Activated T-helper 9 cell treated with anti-CD3 and anti-CD28 coated beads, Interleukin-2, amount 50 U/mL, for 16 hours (primary cell): ENCODE measurements at places on chromosomes 12 and 14.

- no peak for DNase-seq
Observed at GRCh38 chr12:45232756-45233372, 17.0 kb downstream of the ANO6 start.

GRCh38 chr14:73762375-73762822 is 48.2 kb upstream of the PNMA1 start:
- no peak for DNase-seq

DNA sequence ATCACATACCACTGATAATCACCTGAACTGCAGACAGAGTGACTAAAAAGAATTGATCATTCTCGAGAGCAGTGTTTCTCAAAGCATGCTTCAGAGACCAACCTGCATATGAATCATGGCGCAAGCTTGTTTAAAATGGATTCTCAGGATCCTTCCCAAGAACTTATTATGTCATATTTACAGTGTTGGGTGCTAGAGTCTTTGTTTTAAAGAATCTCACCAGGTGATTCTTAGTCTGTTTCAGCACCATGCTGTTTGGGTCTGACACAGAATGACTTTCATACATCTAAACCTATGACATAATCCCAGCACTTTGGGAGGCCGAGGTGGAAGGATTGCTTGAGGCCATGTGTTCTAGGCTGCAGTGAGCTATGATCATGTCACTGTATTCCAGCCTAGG is 31.3 kb upstream of the SSPN start:
- DNase-seq = no peak

- DNase-seq = no peak
Observed at GRCh38 chr12:38555620-38556591, 239.3 kb downstream of the ALG10B start.

DNA sequence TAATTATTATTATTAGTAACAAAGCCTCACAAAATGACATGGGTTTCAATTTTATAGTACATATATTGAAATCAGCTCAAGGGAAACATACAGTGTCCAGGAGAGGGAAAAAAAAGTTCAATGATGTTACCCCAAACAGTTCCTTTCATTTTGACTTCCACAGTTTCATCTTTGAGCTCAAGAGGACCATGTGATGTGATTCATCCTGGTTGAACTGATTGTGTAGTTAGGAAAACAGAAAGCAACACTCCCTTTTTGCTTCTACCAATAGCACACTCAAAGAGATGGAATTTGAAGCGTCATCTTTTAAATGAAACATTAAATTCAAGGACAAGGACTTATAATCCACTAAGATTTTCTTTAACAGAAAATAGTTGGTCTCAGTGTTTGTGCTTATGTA is 461.0 kb downstream of the FOXG1 start:
- DNase-seq = no peak

- no peak for DNase-seq
Observed at GRCh38 chr14:104298458-104298857, 160.1 kb downstream of the KIF26A start.

DNA sequence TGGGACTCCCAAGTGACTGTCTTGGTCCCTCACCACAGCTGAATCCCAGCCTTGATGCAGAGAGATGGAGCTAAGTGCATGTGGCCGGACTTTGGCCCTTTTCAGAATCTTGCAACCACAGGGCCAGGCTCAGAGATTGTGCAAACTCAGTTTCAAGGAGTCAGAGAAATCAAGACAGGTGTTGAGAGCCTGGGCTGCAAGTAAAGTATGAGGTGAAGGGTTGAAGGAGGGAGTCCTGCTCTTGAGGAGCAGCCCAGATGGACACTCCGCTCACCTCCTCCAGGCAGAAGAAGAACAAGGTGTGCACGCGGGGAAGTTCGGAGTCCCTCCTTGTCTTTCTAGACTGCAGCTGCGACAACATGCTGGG is 6.3 kb upstream of the BMP4 start:
- no peak for DNase-seq

DNA sequence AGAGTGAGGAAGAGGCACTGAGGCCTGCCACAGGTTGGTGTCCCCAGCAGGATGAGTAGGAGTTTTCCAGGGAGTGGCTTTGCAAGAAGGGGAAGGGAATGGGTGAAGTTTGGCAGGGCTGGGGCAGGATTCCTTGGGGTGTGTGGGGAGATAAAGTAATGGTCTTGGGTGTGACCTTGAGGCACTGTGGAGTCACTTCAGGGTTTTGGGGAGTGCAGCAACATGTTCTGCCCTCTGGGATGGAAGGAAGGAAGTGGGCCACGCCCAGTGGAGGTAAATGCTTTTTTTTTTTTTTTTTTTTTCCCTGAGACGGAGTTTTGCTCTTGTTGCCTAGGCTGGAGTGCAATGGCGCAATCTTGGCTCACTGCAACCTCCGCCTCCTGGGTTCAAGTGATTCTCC is 108.9 kb downstream of the ADCK1 start:
- DNase-seq = no peak

- no peak for DNase-seq
Observed at GRCh38 chr12:21828136-21828775, 53.8 kb upstream of the KCNJ8 start.

GRCh38 chr12:55515696-55516095 is 23.5 kb downstream of the OR6C68 start:
- no peak for DNase-seq

- DNase-seq = peak; percentile 40
Observed at GRCh38 chr12:120713861-120714482, 3.7 kb downstream of the UNC119B start.

DNA sequence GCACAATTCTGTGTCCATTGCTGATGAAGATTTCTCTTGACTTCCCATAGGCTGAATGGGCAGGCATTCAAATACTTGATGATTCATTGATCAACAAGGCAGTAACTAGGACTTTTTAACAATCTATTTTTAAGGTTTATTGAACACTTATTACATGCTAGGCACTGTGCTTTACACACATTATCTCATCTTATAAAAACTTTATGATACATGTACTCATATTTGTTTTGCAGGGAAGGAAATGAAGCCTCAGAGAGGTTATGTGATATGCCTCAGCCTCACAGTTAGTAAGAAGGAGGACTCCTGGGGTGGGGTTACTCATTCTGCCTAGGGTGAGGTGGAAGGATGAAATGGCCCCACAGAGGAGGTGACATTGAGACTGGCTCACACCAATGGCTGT is 12.9 kb upstream of the EMP1 start:
- DNase-seq = no peak

GRCh38 chr14:101823511-101824120 is 62.1 kb downstream of the PPP2R5C start:
- DNase-seq = peak; percentile 72

DNA sequence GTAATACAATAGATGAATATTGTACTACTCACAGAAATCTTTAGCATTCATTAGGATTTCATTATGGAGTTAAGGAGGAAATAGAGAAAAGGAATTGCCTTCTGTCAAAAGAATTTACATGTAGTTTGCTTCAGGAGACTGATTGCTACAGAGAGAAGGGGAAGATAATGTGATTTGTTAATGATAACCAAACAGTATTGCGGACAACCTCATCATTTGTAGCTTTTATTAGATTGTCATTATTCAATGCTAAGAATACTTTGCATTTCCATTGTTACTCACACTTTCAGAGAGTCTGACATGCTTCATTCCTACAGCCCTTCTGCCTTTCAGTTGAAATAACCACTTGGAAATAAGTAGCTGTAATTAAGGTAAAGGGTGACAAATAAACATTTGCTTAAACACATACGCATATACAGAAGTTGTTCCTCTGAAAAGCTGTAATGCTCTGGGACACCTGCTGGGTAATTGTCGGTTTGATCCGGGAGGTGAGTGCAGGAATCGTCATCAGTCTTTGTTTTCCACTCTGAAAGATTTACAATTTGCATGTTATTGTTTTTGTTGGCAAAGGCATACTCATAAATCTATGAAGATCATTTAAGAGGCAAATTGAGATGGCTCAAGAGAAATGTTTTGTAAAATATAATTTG is 600.2 kb downstream of the TRHDE start:
- DNase-seq = no peak

DNA sequence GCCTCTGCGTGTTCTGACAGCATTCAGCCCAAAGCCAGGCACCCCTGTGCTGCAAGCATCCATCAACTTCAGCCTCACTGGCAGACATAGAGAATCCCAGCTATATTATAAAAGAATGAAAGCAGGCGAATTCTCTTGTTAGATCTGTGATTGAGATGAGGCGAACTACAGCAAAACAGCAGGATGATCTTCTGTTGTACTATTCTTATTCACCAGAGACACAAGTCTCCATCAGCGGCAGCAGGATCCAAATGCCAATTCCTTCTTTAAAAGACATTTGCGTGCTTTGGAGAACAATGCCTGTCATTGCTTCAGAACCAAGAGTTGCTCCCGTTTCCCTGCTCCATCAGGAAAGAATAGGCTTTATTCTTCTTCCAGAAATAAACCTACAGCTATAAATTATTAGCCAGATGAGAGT is 188.9 kb downstream of the SLC41A2 start:
- no peak for DNase-seq

DNA sequence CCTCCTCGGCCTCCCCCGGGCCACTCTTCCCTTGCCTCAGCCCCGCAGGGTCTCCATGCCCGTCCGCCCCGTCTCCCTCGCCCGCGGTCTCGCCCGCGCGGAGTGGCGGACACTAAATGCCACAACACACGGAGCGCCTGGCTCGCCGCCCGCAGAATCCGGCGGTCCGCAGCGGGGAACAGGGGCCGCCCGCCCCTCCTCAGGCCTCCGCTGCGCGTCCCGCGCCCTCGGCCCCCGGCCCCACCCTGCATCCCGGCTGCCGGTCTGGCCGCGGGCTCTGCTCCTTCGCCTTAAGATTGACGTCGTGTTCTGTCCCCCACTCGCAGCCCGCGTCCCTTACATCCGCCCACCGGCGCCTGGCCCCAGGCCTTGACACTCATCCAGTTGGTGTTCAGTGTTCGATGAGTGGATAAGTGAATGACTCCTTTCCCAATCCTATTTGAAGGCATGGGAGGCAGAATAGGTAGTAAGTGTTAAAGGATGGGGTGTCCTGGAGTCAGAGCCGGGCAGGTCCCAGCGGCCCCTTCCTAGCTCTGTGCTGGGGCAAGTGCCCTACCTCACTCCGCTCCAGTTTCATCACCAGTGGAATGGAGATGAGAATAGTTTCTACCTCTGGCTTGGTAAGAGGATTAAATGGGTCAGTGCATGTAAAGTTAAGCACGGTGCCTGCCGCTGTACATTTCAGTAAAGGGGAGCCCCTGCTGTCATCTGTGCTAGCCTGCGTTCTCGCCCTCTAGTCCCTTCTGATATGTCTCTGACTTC is 622 bp downstream of the TECPR2 start:
- DNase-seq = peak; percentile 5

GRCh38 chr14:37903343-37904191 is 304.1 kb upstream of the SSTR1 start:
- DNase-seq = no peak

GRCh38 chr14:92450351-92451070 is 63.1 kb upstream of the RIN3 start:
- no peak for DNase-seq

DNA sequence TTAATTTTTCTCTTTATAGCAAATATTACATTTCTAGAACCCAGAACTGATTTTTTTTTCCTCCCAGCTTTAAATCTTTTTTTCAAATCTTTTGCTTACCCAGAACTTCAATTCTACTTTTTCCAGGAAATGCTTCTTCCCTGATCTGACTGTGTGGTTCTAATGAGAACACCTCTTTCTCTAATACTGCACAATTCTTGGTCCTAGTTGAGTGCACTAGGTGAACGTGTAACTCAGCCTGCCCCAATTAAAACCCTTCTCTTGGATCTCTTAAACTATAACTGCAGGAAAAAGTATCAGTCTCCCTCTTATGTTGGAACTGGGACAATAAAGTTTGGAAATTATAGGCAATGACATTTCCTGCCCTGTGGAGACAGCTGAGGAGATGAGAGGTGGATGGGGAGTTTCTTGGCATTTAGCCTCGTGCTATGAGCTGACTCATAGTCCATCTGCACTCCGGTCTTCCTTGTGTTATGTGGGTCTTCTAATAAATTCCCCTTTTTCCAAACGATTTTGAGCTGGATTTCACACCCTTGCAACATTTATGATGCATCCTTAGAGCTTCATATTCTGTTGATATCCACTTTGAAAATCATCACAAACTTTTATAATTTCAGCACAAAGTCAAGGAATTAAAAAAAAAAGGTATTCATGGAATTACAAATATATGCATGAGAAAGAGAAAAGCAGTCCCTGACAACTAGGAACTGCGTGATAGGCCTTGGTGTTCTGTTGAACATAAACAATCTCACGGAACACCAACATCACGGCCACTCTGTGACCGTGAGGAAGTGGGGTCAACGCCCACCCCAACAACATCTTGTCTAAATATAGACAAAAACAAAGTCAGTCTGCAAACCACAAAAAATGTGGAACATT is 52.4 kb downstream of the BRMS1L start:
- DNase-seq = no peak

- no peak for DNase-seq
Observed at GRCh38 chr14:22882529-22883172, 371 bp upstream of the REM2 start.

- DNase-seq = no peak
Observed at GRCh38 chr12:65879878-65880277, 55.6 kb downstream of the HMGA2 start.

DNA sequence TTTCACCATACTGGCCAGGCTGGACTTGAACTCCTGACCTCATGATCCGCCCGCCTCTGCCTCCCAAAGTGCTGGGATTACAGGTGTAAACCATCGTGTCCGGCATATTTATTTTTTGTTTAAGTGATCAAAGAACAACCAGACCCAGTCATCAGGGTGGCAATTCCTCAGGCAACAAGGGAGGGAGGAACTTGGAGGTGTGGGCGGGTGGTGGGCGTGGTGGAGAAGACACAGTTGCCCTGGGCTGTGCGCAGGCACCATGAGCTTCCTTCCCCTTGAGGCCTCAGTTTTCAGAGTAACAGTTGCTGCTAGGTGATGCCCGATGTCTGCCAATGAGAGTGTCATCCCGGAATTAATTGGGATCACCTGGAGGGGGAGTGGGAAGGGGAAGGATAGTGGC is 191.7 kb downstream of the ALG10 start:
- DNase-seq = no peak

DNA sequence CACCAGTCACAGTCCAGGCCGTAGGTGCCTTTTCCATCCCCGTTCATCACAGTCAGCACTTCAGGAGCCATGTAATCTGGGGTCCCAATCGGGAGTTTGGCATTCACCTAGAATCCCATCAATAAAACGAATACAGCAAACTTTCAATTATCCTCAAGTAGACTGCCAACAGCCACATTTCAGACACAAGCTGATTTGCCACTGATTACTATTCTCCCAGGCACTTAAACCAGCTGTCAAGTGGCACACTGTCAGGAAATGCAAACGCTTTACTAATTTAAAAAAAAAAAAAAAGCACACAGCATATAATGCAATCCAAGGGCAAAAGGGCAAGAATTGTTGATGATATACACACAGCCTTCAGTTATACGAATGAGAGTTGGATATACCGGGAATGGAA is 51.9 kb downstream of the CIT start:
- DNase-seq = no peak

- no peak for DNase-seq
Observed at GRCh38 chr14:68144051-68144681, 324.6 kb downstream of the RAD51B start.

GRCh38 chr12:66688846-66689439 is 10.1 kb upstream of the GRIP1 start:
- DNase-seq = no peak

- no peak for DNase-seq
Observed at GRCh38 chr12:120537856-120538220, 3.7 kb downstream of the RNF10 start.
